ENCODE measurements at places on chromosomes 3 and 15.

DNA sequence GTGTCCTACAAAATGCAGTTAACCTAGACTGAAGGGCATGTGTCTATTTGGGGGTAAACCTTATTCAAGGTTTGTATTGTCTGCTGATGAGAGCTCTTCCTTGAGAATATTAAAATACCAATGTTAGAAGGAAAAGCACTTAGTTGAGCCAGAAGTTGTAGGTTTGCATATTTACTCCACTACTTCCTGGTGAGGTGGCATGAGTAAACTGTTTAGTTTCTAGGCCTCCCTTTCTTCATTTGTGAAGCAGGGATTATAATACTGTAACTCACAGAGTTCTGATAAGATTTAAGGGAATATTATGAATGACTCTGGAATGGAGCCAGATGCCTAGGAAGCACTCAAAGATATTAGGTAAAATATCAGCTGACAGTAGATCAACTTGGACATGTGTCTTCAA lies 46.7 kb downstream of the CD200R1L start:
- DNase-seq, result no peak

- no peak for DNase-seq
These were observed 36.0 kb upstream of the LRIG1 start for GRCh38 chr3:66536791-66537190.

- DNase-seq, result no peak
These were observed 75.3 kb downstream of the SYNPR start for GRCh38 chr3:63353383-63353782.

DNA sequence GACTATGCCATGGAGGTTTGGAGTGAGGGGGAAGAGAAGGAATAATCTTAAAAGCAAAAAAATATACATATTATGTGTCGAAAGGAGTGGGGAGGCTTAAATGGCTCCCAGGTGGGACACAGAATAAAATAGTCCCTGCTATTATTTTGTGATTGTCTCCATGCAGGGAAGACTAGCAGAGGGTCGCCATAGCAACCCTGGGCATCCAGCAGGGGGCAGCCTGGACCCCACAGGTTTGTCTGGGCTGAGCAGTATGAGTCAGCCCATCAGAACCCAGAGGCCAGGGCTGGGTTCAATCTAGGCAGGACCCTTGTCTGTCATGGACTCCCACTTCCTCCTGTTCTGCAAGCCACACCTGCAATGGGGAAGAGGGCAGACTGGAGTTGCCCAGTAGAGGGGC lies 17.6 kb upstream of the LINGO1 start:
- no peak for DNase-seq

GRCh38 chr3:129087138-129087702 lies 26.6 kb downstream of the GP9 start:
- no peak for DNase-seq

Data from activated T-helper 1 cell treated with Interleukin-2 at 50 U/mL for 16 hours (primary cell).